ENCODE measurements at places on chromosomes 5 and 9.
A peak's percentile ranks its signal among the peaks of the same experiment; 100 is the strongest.

DNA sequence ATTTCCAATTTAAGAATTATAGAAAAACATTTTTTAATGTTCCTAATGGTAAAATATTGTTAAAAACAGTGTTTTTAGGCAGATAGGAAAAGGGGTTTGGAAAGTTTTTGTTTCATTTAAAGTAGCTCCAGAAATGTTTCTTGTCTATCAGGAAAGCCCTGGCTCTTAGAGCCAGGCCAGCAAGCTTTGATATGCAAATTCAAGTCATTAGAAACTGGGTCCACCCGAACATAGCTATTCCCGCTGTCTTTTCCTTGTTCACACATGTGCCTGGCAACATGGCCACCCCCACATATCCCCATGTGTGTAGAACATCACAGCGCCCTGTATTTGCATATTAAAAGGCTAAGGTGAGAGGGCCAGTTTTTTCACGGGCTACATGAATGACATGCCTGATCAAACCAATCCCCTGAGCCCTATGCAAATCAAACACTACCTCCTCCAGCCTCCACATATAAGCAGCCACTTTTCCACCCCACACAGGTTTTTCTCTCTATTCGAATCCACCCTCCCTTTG is 925.3 kb upstream of the CDH10 start:
- DNase-seq: no peak

- no peak for DNase-seq
Measured at GRCh38 chr9:31034311-31034710, 1350.1 kb upstream of the ACO1 start.

- DNase-seq: no peak
Measured at GRCh38 chr9:95085036-95085770, 232.3 kb downstream of the FANCC start.

DNA sequence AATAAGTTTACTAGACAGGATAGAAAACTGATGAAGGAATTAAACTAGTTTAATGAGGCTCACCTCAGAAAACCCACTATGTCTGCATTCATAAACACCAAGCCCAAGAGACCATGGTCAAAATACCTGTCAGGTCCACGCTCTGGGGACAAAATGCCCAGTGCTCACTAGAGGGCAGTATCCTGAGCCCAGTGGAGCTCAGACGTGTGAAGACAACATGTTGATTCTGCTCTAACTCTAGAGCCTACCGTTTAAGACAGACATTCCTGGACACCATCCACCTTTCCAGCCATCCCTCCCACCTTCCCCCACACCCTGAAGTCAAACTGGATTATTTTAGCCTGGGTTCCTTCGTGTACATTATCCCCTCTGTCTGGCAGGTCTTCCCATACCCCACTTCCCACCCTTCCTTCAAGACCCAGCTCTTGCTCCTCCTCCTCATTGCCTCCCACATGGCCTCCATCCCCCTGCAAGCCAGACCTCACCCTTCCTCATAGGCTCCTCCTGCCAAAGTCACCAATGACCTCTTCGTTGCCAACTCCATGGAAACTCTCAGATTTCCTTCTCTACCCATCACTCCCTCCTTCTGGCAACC is 142.3 kb upstream of the FSTL4 start:
- DNase-seq: no peak

DNA sequence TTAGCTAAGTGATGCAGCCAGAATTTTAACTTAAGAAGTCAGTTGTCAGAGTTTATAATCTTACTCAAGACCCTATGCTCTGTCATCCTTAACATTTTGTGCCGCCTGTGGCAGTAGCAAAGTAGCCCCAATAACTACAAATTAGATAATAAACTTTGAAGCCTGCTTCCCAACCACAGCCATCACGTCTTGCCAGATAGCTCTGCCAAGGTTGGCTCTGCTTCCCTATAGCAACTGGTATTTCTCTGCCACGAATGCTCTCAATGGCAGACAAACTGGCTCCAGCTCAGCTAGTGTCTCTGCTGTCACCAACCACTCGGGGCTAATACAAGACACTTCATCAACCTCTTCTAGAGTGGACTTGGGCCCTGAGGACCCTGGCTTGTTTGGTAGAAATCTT is 576.1 kb downstream of the CDH12 start:
- no peak for DNase-seq

GRCh38 chr5:143923634-143924266 is 111.8 kb downstream of the HMHB1 start:
- DNase-seq: no peak

GRCh38 chr5:119074419-119074818 is 3.5 kb downstream of the DMXL1 start:
- no peak for DNase-seq

DNA sequence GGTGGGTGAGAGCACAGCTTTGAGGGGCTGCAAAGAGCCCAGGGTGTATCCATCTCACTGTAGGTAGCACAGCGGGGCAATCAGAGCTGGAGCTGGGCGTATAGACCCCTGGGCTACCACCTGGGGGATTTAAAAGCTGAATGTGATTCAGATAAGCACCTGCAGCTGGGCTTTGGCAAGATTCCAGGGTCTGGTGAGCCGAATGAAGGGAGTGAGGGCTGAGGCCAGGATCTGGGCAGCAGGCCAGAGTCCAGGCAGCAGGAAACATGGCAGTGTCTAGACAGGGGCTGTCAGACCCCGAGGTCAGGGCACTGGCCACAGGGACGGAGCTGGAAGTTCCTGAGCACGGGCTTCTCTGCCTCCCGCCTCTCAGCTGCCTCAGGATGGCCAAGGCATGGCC is 8.7 kb downstream of the ASS1 start:
- DNase-seq: no peak

GRCh38 chr9:118170032-118170955 is 466.1 kb downstream of the TLR4 start:
- no peak for DNase-seq

DNA sequence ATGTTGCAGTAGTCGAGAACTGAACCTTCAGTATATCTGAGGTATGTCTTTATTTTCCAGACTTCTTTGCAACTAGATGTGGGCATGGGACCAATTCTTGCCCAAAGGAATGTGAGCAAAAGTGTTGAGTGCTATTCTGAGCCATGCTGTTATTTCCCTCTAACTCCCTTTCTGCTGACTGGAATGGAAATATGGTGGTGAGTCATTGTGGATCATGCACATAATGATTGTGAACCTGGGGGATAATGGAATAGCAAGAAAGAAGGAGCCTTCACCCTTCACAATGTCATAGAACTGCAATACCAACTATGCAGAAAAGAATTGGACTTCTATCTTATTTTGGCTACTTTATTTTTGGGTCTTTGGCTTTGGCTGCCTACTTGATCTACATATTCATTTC is 10.3 kb upstream of the DOCK2 start:
- DNase-seq: no peak

- DNase-seq: no peak
Measured at GRCh38 chr5:168929656-168930055, 350.5 kb upstream of the PANK3 start.

DNA sequence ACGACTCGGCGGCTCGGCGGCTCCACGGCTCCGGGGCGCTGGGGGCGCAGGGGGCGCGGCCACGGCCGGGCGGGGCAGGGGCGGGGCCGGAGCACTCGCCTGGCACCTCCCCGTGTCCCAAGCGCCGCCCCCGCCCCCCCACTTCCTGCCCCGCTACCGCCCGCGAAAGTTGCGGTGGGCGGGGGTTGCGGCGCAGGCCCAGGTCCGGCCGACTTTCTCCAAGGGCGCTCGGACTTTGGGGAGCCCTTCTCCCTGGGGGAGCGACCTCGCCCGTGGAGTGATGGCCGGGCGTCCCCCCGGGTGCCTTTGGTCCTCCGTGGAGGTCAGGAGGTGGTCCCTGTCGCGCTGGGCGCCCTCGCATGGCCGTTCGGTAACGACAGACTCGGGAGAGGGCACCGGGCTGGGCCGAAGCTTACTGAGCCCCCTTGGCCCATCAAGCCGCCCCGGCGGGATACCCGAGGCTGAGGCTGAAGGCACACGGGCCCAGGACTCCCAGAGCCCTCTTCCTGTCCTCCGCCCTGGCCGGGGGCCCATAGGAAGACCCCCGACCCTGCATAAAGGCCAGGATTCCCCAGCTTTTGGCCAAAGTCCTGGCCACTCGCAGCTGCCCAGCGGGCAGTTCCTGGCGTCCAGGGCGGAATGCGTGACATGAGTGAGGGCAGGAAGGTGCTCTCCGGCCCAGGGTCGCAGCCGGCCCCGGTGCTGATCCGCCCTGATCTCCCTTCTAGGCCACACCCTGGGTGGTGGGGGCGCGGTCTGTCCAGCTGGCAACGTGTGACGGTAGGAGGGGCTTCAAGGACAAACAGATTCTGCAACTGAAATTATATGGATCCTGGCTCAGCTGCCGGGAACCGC is 883 bp upstream of the VAV2 start:
- peak; percentile 68 for DNase-seq

DNA sequence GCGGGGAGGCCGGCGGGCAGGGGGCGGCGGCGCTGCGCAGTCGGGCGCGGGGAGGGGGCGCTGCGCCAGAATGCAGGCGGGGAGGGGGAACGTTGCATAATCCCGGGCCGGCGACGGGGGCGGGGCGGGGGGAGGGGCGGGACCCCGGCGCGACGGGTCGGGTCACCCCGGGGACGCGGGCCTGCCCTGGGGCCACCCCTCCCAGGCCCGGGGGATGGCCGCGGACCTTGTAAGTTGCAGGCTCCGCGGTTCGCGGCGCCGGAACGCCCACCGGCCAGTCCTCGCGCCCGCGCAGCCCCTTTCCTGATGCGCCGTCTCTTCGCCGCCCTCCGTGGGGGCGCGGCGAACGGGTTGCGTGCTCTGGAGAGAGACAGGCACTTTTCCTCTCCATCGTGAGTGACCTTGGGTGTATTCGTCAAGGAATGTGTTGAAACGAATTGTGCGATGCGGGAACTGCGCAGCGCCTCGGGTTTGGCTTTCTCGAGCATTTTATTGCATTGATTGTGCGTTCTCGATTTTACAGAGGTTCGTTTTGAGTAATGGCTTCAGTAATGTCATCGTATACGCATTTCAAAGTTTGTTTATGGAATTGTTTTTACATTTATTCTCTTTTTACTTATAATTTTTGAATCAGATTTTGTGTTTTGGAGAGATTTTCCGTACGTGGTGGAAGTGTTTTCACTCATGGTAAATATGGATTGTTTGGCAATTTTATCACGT is 802 bp downstream of the SPIN1 start:
- DNase-seq: peak; percentile 5

GRCh38 chr5:127671218-127671617 is 22.3 kb downstream of the CTXN3 start:
- DNase-seq: no peak

DNA sequence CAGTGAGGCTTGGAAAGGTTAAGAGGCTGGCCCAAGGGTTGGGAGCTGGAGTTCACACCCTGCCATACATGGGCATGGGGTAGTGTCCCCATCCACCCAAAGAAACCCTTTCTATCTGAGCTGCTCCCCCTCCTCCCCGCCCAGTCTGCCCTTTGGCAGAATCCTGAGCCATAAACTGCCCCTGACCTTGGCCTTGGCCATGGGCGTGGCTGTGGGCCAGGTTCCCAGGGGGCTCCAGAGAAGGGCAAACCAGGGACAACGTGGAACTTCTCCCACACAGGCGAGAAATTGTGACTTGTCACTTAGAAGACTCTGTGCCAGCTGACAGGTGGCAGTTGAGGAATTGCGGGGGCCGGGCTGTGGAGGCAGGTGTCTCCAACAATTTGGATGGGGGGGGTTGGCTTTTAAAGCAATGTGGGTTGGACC is 4.8 kb downstream of the FAM78A start:
- no peak for DNase-seq

DNA sequence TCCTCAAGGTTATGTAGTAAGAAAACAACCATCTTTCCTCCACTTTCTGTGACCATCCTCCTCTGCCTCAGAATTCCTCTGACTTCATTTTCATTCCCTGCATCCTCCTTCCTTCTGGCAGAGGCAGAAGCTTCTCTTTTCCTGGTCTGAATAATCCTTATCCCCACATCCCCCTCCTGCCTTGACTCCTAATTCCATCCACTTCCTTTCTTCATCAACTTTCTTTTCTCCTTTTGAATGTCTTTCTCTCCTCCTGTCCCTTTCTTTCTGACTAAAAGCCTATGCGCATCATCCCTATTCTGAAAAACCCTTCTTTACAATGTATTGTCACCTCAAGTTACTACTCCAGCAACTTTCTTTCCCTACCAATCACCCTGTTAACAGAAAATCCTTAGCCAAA is 79.0 kb downstream of the CDO1 start:
- DNase-seq: no peak

DNA sequence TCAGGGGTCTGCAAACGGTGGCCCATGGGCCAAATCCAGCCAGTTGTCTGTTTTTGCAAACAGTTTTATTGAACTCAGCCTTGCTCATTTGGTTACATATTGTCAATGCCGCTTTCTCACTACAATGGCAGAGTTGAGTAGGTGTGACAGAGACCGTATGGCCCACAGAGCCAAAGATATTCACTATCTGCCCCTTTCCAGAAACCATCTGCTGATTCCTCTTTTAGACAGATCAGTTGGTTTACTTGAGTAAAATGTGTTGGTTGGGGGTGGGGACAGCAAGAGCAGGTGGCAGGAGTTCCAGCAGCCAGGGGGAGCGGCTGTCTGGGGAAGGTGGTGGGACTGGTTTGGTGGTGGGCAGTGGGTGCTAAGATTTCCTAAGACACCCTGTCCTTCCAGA is 54.8 kb downstream of the COL27A1 start:
- DNase-seq: no peak

DNA sequence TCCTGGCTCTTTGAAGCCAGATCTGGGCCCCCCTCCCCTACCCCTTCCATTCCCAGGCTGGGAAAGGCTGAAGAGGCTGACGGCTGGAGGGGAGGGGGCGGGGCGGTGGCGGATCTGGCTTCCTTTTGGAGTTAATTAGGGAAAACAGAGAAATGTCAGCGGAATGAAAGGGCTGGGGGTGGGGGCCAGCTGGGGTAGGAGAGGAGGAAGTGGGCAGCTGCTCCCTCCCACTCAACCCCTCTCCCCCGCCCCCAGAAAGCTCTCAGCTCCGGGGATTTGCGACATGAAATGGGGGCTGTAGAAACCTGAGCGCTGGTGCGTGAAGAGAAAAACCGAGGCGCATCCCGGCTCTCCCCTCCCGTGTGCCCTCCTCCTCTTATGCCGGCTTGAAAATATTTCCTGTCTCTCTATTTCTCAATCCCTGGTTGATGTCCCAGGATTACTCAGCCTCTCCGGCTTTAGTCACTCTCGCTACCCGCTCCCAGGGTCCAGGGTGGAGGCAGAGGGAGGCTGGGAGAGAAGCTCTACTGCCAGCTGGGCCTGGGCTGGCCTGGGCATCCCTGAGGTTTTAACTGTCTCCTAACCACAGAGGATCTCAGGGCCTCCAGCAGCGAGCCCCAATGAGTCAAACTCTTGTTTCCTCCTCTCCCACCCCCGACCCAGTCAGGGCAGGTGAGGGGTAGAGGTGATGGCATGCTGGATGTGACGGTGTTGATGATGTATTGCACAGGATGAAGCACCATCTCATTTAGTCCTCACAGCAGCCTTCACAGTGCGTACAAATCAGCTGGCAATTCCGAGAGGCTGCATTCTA is 20.1 kb downstream of the PCDHGC5 start:
- DNase-seq: no peak

DNA sequence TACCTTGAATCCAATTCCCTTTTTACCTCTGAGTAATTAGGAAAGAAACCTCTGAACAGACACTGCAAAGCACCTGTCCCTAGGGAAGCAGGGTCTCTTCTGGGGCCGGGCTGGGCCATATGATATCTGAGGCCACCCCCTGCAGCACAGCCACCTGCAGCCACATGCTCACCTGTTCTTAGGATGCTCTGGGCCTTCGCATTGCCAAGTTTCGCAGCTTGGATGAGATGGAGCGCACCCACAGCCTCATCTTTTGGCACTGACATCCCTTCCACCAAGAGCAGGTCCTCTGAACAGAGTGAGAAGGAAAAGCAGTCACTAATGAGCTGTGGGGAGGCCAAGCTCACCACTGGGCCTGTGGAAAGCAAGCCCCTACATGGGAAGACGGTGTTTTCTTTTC is 27.3 kb downstream of the CLTA start:
- DNase-seq: no peak

GRCh38 chr9:131610231-131610761 is 65.0 kb downstream of the PRRT1B start:
- DNase-seq: no peak

Data from stimulated activated CD8-positive, alpha-beta memory T cell treated with anti-CD3 and anti-CD28 coated beads, Interleukin-2, amount 100 ng/mL, for 1 hour (primary cell).